Activated gamma-delta T cell treated with anti-CD3 and anti-CD28 coated beads, Interleukin-2, amount 50 U/mL, for 16 hours (primary cell): ENCODE measurements at places on chromosomes 6 and 20.

DNA sequence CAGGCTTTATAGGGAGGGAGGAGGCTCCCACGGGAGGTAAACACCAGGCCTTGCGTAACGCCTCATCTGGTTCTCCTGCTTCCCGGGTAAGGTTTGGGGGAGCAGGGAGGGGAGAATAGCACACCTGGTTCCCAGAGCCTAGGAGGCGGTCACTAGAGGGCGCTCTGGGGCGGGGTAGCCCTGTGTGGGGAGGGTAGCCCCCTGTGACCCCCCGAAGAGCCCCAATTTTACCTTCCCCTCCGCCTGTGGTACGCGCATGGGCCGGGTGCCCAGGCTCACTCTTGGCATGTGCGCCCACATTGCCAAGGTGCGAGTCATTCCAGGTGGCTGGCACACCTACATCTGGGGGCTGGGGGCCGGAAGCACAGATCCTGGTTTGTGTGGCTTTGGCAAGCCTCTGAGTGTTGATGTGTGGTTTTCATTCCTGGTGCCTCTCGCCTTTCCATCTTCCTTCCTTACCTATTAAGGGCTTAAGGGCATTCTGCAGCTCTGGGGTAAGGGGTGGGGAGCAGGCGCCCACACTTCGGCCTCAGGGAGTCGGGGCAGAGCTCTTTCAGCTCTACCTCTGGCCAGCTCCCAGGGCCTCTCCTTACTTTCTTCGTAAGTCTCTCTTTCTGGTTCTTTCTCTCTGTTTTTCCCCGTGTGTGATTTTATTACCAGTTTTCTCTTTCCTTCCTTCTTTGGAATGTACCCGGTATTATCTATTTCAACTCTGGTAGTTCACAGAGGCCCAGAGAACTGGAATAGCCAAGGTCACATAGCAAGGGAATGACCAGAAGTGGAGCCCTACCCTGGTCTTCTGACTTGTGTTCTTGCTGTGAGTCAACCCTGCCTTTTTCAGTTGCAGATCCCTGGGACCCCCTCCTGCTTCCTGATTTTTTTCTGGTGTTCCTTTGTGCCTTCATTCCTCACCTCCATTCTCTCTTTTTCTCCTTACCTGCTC, 492 bp upstream of the RNF39 start:
- no peak for DNase-seq

- no peak for DNase-seq
These were observed 410.7 kb upstream of the SULF2 start for GRCh38 chr20:48196001-48196400.

GRCh38 chr6:100879317-100879716, 1.8 kb downstream of the ASCC3 start:
- DNase-seq: no peak

GRCh38 chr6:42598300-42598699, 34.5 kb downstream of the UBR2 start:
- no peak for DNase-seq

GRCh38 chr6:84606860-84607259, 157.5 kb downstream of the TBX18 start:
- DNase-seq: no peak

GRCh38 chr6:130152908-130153510, 69.7 kb downstream of the SAMD3 start:
- no peak for DNase-seq
